Tracheal epithelial cell (primary cell): ENCODE measurements at places on chromosomes 6 and 20. TPM values are rescaled to one million over a fixed set of nuclear protein-coding genes. Genes with fewer than 3 reads are reported as not detected.

The MYH7B gene
- 0.72 TPM in 1 of 2 replicates, not detected in the other for total RNA-seq

The EFCAB8 gene
- not detected in 2 replicates for total RNA-seq

The PRR18 gene
- total RNA-seq: under 0.01 TPM in 1 of 2 replicates, not detected in the other

The UST gene
- total RNA-seq: 7.7 and 27.7 TPM in 2 replicates

The BAK1 gene
- 22.2 and 49.4 TPM in 2 replicates for total RNA-seq

The COL10A1 gene
- total RNA-seq: 0.24 TPM in 1 of 2 replicates, not detected in the other

The TAAR5 gene
- total RNA-seq: not detected in 2 replicates

The TOP1 gene
- total RNA-seq: 26.6 and 28.2 TPM in 2 replicates

The HBS1L gene
- 59.5 and 74.4 TPM in 2 replicates for total RNA-seq

The MLN gene
- not detected in 2 replicates for total RNA-seq

The LAMA4 gene
- 0.64 and 1.4 TPM in 2 replicates for total RNA-seq

The CCDC170 gene
- total RNA-seq: under 0.01 and 0.24 TPM in 2 replicates

The PNLDC1 gene
- total RNA-seq: under 0.01 and 0.21 TPM in 2 replicates

The CPXM1 gene
- not detected in 2 replicates for total RNA-seq

The TMX4 gene
- 8.2 and 11.5 TPM in 2 replicates for total RNA-seq

The RNF39 gene
- 3.0 and 4.3 TPM in 2 replicates for total RNA-seq

The E2F1 gene
- 0.43 and 2.2 TPM in 2 replicates for total RNA-seq

The PAK5 gene
- under 0.01 TPM in 1 of 2 replicates, not detected in the other for total RNA-seq

The OR2J3 gene
- total RNA-seq: not detected in 2 replicates

The CRIP3 gene
- total RNA-seq: not detected in 2 replicates

The OR2H2 gene
- 0.24 TPM in 1 of 2 replicates, not detected in the other for total RNA-seq

The STK35 gene
- total RNA-seq: 21.2 and 35.4 TPM in 2 replicates

The SLC35D3 gene
- under 0.01 TPM in 1 of 2 replicates, not detected in the other for total RNA-seq

The CDH4 gene
- 2.4 and 5.8 TPM in 2 replicates for total RNA-seq

The FITM2 gene
- total RNA-seq: 3.4 and 4.5 TPM in 2 replicates

The GFRA4 gene
- total RNA-seq: not detected in 2 replicates

The SLC52A3 gene
- 0.96 and 1.3 TPM in 2 replicates for total RNA-seq

The TBC1D20 gene
- 31.5 and 36.1 TPM in 2 replicates for total RNA-seq

The SLA2 gene
- total RNA-seq: not detected in 2 replicates

The TBX18 gene
- total RNA-seq: 0.21 and 0.96 TPM in 2 replicates

The TREML2 gene
- not detected in 2 replicates for total RNA-seq

The CDH26 gene
- 0.72 and 2.3 TPM in 2 replicates for total RNA-seq

The CLVS2 gene
- not detected in 2 replicates for total RNA-seq

The SLC26A8 gene
- not detected in 2 replicates for total RNA-seq

The GNAS gene
- 214 and 243 TPM in 2 replicates for total RNA-seq

The SPATS1 gene
- not detected in 2 replicates for total RNA-seq

The DYNLT1 gene
- 40.5 and 77.4 TPM in 2 replicates for total RNA-seq
